Cardiac septum (tissue), 1 donor: ENCODE measurements at places on chromosomes 13 and 19.
A peak's percentile ranks its signal among the peaks of the same experiment; 100 is the strongest.

DNA sequence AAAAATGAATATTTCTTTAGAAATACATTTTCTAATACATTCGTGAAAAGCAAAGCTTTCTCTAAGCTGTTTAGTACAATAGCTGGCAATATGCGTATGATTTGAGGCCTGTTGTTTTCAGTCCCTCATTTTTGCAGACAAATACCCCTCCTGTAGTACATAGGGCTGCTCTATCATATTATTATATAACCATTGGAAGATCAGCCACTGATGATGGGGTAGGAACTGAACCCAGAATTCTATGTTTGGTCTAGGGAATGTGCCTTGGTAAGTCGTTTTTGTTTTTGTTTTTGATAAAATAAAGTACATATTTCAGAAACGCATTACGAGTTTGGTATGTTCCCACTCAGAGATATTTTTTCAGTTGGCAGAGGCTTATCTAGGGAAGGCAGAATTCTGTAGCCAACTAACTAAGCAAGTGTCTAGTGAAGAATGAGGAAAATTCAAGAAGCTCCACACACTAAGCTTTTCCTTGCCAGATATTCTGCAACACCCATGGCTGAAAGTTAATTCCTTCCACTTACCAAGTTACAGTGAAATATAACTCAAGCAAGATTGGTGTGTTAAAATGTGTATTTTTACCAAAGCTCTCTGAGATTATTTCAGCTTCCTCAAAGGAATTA is 656.9 kb upstream of the MIR17HG start:
- DNase-seq: no peak

DNA sequence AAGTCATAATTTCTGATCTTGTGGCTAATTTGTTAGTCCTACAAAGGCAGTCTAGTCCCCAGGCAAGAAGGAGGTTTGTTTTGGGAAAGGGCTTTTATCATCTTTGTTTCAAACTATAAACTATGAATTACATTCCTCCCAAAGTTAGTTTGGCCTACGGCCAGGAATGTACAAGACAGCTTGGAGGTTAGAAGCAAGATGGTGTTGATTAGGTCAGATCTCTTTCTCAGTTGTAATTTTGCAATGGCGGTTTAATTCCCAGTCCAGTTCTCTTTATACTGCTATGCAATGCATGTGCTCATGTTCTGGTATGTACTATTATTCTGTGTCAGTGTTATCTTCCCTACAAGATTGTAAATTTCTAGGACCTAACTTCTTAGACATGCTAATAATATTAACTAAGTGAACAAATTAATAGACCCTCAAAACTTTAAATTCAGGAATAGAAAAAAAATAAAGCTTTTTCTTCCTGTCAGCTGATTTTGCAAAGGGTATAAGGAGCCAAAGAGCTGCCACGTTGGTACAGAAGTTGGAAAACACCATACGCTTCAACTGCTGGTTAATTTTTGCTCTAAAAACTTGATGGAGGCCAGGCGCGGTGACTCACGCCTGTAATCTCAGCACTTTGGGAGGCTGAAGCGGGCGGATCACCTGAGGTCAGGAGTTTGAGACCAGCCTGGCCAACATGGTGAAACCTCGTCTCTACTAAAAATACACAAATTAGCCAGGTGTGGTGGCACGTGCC is 1.3 kb upstream of the DNAJC15 start:
- no peak for DNase-seq

- DNase-seq: no peak
Observed at GRCh38 chr19:18924684-18925213, 5.2 kb downstream of the DDX49 start.

GRCh38 chr13:24119626-24120508 is 40.7 kb upstream of the SPATA13 start:
- DNase-seq: no peak

- no peak for DNase-seq
Observed at GRCh38 chr19:17035842-17036424, 9.3 kb upstream of the CPAMD8 start.

DNA sequence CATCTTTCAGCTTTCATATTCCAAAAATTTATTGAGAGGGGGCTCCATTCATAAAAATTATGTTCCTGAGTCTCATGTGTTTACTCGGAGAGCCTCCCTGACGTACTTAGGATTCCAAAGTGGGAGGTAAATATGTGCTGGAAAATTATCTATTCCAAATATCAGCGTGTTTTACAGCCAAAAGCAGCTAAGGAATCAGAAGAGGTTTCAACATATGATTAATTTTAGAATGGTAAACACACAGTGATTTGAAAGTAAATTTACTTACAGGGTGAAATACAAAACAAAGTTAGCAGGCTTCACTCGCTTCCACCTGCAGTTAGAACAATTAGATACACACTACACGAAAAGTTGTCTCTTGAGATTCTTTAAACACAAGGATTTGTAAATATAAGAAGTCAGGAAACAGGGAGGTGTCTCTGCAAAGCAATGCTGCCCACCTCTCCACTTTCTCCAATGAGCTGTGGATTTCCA is 313.8 kb upstream of the NBEA start:
- DNase-seq: no peak

DNA sequence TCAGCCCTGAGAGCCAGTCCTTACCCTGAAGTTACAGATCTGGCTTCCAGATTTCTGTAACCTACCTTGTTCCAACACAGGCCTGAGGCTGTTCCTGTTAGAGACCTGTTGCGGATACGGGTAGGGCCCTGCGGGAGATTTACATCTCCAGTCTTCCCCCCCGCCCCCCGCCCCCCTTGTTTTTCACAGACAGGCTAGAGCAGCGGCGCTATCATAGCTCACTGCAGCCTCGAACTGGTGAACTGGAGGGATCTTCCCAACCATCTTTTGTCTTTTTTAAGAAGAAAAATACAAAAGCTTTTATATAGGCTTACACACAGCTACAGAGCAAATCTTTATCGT is 10.6 kb upstream of the CEACAM21 start:
- DNase-seq: no peak

DNA sequence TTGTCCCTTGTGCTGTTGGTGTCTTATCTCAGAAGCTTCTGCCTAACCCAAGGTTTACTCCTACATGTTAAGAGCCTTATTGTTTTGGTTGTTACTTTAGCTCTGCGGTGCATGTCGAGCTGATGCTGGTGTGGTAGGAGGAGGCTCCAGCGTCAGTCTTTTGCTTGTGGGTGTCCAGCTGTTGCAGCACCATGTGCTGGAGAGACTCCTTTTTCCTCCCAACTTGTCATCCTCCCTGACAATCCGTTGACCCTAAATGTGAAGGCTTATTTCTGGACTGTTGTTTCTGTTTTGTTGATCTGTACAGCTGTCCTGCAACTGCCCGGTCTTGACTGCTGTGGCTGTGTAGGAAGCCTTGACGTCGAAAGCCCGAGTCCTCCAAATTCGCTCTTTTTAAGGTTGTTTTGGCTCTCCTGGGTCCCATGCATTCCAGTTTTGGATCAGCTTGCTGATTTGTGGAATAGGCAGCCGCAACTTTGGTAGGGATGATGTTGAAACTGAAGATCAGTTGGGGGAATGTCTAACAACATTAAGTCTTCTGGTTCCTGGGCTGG is 15.3 kb downstream of the NAXD start:
- DNase-seq: no peak

- DNase-seq: no peak
Observed at GRCh38 chr19:18875726-18876125, 20.2 kb downstream of the CERS1 start.

GRCh38 chr13:28610996-28611395 is 47.9 kb upstream of the POMP start:
- DNase-seq: no peak

DNA sequence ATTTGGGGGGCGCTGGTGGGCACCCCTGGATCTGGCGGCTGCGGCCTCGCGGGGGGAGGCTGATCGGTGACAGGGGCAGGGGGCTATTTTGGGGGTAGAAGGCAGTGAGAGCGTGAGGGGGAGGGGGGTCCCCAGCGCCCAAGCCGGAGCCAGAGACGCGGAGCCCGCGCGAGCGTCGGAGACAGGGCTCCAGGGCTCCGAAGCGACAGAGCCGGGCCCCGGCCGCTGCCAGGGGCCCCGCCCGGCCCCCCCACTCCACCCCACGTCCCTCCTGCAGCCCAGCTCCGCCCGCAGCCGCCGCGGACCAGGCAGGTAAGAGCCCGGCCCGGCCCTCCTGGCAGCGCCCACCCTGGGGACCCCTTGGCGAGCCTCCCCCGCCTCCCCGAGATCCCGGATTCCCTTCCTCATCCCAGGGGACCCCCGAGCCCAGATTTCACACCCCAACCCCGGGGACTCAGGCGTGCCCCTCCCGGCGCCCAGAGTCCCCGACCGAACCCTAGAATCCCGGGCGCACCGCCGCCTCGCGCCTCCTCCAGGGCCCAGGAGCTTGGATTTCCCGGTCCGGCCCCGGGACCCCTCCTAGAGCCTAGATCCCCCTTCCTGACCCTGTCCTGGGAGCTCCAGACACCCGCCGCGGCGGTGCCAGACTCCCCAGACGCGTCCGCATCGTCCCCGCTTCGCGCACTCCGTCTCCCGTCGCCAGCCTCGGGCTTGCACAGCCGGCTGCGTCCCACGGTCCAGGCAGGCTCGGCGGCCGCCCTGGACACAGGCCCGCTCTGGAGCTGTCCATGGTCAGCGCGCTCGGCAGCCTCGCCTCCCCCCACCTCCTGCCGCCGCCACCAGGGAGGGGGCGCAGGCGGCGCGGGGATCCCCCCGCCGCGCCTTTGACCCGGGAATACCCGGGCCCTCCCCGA is at the start of gene PPFIA3:
PPFIA3 (plus strand) TSS at position 134 of the 914 bp plus-strand sequence. CDS start 8,330 bp downstream, outside the sequence.
- DNase-seq: no peak

- DNase-seq: no peak
Observed at GRCh38 chr19:41528106-41528505, 47.9 kb upstream of the CEACAM21 start.

- no peak for DNase-seq
Observed at GRCh38 chr13:40181203-40181845, 485.1 kb downstream of the FOXO1 start.

GRCh38 chr13:82147526-82147925 is 1734.7 kb downstream of the SLITRK1 start:
- no peak for DNase-seq

DNA sequence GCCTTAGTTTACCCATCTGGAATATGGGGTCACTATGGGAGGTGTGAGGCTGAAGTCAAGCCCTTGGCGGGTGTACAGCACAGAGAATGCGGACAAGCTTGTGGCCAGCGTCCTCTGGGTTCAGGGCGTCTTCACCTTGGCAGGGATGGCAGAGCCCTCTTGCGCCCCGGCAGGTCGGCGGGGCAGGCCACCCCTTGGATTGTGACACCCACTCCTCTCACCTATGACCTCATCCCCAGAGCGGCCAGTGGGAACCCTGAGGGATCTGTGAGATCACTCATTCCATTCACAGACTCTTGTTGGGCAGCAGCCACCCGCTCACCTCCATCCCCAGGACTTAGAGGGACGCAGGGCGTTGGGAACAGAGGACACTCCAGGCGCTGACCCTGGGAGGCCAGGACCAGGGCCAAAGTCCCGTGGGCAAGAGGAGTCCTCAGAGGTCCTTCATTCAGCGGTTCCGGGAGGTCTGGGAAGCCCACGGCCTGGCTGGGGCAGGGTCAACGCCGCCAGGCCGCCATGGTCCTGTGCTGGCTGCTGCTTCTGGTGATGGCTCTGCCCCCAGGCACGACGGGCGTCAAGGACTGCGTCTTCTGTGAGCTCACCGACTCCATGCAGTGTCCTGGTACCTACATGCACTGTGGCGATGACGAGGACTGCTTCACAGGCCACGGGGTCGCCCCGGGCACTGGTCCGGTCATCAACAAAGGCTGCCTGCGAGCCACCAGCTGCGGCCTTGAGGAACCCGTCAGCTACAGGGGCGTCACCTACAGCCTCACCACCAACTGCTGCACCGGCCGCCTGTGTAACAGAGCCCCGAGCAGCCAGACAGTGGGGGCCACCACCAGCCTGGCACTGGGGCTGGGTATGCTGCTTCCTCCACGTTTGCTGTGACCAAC is at the start of gene SPACA4:
SPACA4 (plus strand) TSS at position 280 of the 896 bp plus-strand sequence; CDS start at position 517, 237 bp downstream.
- DNase-seq: no peak

GRCh38 chr19:50419022-50419579 is 363 bp downstream of the SPIB start:
- no peak for DNase-seq

DNA sequence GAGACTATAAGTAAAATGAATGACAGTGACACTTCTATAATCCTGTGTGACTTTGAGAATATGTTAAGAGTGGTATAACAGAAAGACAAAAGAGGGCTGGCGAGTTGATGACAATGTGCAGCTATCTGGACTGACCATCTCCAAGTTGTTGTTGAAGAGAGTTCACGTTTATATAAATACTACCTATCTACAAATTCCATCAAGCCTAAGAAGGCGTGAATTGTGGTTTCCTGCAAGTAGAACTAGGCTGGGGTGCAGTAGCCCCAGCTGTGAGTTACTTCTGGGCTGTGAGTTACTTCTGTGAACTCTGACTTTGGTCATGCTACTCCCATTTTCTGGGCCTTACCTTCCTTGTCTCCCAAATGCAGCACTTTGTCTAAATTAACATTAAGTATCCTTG is 561.0 kb downstream of the TBC1D4 start:
- no peak for DNase-seq

DNA sequence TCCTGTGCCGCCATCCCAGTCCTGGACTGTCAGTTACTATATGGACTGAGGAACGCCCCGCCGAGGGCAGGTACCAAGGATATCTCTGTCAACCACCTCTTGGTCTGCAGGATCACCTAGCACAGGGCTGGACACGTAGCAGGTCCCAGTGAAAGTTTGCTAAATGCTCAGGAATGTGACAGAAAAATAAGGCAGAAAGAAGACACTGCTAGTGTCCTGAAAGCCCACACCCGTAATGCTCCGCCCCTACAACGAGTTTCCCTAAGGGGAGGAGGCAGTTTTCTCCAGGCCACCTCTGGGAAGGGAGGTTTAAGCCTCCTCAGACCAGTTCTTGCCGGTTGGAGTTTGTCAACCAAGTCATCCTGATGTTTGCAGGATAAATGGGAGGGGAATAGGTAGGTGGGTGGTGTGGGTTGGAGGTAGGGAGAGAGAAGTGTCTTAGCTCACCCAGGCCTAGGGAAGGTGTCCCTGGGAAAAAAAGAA is 1.7 kb upstream of the SERTAD3 start:
- DNase-seq: no peak

DNA sequence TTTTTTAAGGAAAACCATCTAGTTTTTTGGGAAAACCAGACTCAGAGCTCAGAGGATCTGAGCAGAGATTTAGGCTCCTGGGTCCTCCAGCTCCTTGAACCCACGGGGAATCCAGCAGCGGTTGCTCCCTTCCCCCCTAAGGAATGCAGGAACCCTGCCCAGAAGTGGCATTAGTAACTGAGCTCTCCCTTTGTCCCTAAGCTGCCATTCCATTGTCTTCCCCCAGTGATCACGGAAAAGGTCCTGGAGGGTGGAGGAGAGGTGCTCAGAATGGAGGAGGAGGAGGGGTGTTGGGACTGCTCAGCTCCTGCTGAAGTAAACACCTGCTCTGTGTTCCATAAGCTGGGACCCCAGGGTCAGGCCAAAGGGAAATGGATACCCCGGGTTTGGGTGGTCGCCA is 16.8 kb upstream of the OR1M1 start:
- DNase-seq: no peak

DNA sequence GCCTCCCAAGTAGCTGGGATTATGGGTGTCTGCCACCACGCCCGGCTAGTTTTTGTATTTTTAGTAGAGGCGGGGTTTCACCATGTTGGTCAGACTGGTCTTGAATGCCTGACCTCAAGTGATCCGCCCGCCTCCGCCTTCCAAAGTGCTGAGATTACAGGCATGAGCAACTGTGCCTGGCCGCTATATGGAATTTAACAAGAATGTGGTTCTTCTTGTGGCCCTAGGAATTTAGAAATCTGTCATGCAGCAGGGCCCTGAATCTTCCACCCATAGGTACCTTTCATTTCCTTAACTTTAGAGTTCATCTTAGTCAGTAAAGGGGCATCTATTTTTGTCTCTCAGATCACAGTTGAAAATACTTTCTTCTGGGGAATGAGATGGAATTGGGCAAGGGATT is 25.6 kb upstream of the NDFIP2 start:
- no peak for DNase-seq

GRCh38 chr19:57664269-57665127 is 4.2 kb upstream of the ZSCAN4 start:
- DNase-seq: peak; percentile 76
